Kidney tubule cell (primary cell): ENCODE measurements at places on chromosomes 12 and 14.

- DNase-seq: peak; percentile 42
Measured at GRCh38 chr12:65885312-65885711, 61.0 kb downstream of the HMGA2 start.

DNA sequence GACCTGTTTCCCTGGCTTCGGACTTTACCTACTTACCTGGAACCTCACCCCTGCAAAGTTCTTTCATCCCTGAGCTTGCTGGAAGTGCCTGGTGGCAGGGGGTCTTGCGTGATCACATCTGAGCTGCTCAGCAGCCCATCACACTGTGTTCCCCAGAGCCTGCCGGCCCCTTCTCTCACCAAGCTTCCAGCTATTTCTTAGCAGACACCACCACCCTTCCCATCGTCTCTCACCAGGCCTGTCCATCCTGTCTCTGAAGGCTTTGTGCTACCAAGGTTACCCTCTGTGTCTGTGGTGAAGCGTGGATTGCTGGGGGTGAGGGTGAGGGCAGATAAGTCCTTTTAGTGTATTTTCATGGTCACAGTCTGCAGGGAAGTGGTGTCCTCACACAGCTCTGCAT, 78.8 kb upstream of the NRXN3 start:
- DNase-seq: no peak

DNA sequence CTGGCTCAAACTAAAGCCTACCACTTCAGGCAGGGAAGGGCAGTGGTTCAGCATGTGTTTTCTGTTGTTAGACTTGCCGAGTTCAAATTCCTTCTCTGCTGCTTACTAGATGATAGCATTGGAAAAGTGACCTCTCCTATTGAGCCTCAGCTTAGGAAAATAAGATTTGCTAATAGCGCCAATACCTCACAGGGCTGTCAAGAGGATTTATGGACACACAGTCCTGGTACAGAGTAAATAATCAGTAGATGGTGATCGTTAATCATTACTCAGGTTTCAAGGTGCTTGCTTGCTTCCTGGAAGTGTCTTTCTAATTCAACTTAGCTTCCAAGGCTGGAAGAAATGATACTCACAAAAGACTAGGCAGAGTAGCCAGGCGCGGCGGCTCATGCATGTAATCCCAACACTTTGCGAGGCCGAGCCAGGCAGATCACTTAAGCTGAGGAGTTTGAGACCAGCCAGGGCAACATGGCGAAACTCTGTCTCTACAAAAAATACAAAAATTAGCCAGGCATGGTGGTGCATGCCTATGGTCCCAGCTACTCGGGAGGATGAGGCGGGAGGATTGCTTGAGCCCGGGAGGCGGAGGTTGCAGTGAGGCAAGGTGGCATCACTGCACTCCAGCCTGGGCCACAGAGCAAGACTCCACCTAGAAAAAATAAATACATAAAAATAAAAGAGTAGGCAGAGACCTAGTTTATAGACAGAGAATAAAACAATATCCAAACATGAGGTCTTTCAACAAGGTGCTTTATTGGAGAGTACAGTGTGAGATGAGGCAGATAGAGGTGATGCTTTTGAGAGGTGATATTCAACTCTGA, 6.0 kb downstream of the PLA2G1B start:
- peak; percentile 78 for DNase-seq

DNA sequence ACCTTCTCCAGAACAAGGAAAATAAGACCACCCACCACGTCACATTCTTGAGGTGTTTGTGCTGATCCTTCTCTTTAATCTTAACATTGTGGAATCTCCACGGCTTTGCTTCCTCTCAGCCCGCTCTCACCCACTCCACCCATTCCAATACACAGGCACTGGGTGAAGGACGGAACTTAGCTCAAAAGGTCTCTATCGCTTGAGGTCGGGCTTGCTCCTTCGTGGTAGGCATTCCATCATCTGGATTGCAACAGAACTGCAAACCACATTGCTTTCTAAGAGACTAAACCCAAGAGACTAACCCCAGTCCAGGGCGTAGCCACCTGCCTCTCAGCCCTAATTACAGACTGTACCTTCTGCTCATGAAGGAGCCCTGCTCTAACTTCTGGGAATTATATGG, 24.0 kb upstream of the MDM2 start:
- no peak for DNase-seq

GRCh38 chr12:66674495-66675122, 4.3 kb downstream of the GRIP1 start:
- no peak for DNase-seq

DNA sequence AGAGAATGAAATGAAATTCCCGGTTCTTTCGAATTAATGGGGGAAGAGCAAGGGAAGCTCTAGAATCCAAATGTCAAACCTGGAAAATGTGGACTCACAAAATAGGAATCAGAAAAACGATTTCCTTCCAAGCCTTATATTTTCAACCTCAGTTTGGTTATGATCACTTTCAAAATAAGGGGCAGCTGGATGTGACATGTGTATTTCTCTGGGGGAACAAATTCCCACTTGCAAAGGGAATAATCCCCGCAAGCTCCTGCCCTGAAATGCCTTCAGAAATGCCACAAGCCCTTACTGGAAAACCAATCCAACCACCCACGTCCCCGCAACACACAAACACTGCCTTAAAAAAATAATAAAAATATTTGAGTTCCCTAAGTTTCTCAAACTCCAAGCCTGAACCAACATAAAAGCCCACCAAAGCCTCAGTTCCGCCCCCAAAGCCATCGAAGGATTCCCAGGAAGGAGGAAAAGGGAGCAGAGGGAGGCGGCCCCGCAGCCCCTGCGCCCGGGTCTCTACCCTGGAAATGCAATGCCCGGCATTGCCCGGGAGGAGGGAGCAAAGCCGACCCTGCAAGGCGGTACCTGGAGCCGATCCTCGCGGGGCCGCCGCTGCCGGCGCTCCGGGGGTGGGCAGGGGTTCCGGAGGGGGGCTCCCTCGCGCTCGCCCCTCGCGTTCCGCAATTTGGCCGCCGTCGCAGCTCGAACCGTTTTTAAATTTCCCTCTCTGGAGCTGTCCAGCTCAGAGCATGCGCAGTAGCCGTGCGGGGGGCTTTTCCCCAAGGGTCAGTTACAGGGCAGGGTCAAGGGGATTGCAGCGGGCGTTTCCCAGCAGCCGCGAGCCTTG, at the start of gene FOXN4:
TSS of gene FOXN4 (minus strand) at position 751 of the 847 bp plus-strand sequence. CDS start 963 bp downstream, outside the sequence.
- DNase-seq: no peak

DNA sequence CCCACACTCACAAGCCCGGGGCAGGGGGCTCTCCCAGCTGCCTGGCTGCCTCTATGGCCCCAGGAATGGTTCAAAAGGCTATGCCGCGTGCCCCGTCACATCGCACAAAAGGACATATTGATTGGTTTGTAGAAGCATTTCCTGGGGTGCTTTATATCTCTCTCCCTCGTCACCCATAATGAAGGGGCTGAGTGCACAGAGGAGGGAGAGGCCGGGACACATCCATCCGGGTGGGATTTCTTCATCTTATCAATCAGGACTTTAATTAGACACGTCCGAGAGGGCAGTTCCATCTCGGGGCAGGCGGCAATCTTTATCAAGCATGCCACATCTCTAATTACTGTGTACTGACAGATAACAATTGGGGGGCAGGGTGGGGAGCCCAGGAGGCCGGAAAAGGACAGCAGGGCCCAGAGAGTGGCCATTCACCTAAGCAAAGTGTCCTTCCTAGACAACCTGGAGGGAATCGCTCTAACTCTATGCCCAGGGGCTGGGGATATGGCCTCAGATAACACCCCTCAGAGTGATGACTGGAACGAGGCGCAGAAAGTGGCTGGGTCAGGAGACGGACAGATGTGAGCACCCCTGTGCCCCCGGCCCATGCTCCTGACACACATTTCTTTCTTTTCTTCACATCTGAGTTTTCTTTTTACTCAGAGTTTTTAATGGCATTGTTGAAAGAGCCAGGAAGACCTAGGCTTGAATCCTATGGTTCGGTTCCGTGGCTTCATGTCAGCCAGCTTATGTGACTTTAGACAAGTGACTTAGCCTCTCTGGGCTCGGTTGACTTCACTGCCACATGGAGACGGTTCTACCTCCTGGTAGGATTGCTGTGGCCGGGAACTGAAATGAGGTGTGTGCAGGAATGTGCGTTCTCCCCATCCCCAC, 36.0 kb upstream of the ESRRB start:
- no peak for DNase-seq

GRCh38 chr14:91062600-91062999, 2.2 kb upstream of the RPS6KA5 start:
- DNase-seq: no peak

DNA sequence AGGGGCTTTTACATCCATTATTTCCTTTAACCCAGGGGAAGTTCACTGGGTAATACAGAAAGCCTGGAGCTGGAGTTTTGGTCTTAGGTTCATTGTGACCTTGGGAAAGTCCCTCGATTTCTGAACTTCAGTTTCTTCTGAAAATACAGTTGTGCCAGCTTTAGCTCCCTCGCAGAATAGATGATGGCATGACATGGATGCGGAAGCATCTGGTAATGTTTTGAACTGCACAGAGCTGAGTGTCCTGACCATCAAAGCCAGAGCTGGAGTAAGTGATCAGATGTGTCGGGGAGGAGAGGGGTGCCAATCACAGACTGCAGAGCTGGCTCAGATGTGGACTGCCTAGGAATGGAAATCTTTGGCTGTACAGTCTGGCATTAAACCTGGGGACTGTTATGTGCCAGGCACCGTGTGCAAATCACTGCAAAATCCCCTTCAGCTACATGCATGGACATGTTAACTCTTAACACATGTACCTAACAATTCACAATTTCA, 180.9 kb downstream of the ETV6 start:
- no peak for DNase-seq

DNA sequence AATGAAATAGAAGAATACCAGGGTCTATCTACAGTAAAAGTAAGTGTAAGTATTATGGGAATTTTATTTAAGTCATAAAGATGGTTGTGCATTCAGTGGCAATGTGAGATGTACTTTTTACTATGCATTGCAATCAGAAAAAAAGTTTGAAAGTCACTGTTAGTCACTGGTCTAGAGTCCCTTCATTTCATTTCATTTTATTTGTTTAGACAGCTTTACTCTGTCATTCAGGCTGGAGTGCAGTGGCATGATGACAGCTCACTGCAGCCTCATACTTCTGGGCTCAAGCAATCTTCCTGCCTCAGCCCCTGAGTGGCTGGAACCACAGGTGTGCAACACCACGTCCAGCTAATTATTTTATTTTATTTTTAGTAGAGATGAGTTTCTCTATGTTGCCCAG, 42.6 kb downstream of the TGFB3 start:
- no peak for DNase-seq
